Activated CD8-positive, alpha-beta memory T cell treated with anti-CD3 and anti-CD28 coated beads for 1 hour (primary cell): ENCODE measurements at places on chromosomes 13 and 19.

GRCh38 chr19:49421039-49421877, 2.0 kb downstream of the PTH2 start:
- DNase-seq: no peak

DNA sequence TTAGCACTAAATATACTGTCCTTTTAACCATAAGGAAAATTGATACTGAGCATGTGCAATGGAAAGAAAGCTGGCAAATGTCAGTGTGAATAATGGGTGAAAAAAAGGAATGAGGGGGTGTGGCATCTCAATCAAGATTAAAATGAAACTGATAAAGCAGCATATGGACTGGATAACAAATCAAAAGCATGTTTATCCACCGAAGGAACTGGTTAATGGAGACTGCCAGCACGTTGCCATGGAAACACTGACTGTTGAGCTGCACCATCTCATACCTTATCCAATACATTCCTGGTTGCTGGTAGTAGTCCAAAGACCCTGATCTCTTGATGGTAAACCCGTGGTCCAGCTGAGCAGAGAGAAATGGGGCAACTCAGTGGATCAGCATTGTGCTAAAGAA, 311.4 kb upstream of the MAB21L1 start:
- no peak for DNase-seq

DNA sequence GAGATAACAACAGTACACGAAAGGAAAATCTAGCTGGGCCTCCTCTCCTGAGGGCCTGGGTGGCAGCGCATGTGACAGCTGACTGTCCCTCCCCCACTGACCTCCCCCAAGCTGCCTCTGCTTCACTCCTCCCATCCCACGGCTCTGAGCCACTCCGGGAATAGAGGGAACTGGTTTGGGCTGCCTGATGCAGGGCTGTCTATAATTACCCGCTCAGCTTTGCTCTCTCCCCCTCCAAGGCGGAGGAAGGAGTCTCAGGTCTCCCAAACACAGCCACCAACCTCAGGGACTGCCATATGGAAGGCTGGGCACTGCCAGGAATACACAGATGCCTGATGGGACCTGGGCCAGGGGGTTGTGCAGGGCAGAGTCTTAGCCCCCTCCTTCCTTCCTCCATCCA, 7.9 kb downstream of the NAPA start:
- no peak for DNase-seq

- DNase-seq: no peak
Observed at GRCh38 chr13:46347277-46347676, 39.8 kb downstream of the RUBCNL start.

- no peak for DNase-seq
Observed at GRCh38 chr13:106533101-106533942, 2.1 kb downstream of the EFNB2 start.

DNA sequence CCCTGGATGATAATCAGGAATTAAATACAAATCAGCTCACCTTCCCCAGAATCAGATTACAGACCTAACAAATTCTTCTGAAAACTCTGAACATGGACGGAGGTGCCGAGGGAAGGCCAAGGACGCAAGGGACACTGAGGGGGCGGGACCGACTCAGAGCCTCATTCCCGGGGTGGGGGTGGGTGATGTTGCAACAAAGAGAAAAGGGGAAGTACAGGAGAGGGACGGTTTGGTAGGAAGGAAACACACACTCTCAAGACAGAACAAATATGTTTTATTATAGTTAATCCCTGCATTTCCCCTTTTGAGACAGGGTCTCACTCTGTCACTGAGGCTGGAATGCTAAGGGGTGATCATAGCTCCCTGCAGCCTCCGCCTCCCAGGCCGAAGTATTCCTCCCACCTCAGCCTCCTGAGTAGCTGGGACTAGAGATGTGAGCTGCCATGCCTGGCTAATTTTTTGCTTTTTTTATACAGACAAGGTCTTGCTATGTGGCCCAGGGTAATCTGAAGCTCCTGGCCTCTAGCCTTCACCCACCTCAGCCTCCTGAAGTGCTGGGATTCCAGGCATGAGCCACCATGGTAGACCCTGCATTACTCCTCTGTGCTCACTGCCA, 786 bp upstream of the LILRA2 start:
- no peak for DNase-seq

GRCh38 chr19:2289714-2290435, 7.9 kb upstream of the PEAK3 start:
- DNase-seq: no peak

DNA sequence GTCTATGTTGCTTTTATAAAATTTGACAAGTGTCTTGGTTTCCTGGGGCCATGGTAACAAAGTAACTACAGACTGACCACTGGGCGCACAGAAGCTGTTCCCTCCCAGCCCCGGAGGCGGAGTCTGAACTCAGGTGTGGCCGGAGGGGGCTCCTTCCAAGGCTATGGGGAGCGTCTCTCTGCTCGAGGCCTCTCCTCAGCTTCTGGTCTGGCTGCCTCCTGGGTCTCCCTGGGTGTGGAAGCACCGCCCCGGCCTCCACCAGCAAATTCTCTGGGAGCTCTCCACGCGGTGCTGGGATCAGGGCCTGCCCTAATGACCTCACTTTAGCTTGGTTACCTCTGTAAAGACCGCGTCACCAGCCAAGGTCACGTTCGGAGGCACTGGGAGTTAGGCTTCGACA, 45.7 kb upstream of the F7 start:
- DNase-seq: no peak

DNA sequence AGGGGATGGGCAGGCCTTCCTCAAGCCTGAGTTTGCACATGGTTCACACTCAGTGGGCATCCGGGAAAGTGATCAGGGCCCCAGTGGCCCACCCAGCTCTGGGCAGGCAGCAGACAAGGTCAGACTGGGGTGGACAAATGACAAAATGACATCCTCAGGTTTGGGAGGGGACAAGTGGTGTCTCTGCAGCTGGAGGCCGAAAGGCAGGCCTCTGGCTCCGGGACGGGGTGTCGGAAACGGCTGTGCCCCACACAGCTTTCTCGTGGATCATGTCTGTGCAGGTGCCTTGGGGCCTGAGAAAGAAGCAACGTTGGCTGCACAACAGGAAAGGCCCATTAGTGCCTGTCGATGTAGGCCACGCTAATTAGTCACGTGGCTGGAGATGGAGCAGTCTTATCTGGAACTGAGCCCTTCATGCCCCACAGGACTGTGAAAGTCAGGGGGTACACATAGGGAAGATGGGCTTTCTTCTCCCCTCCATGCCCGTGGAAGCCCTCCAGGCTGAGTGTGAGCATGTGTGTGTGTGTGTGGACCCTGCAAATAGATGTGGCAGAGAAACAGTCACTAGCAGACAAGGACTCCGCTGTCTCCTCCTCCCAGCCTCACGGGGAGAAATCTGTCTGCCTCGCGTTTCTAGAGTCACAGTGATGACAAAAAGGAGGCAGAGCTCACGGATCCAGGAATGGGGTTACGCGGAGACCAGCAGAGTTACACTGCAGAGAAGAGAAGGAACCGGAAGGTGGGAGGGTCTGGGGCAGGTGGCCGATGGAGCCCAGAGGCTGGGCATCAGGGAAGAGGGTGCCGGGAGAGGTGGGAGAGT, 44.2 kb downstream of the CHST8 start:
- DNase-seq: no peak

DNA sequence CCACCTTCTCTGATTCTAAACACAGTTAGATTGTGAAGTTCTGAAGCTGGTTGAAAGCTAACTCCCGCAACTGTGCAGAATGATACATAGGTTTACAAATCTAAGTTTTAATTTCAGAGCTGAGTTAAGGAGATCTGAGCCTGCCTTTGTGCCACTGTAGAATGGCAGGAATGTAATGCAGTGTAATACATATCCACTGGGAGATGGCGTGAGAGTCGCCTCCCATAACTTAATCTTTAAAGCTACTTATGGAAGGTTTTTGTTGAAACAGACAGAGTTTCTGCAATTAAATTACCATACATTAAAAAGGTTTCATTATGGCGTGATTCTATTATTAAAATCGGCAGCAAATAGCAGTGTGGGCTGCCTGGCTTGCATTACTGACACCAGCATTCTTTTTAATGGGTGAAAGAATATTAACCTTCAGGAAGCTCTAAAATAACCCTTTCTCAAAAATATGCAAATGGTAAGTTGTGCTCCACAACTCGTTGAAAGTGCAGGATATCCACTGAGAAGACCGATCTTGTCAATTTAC, 257.4 kb downstream of the OLFM4 start:
- DNase-seq: no peak

- no peak for DNase-seq
Observed at GRCh38 chr13:113766035-113766800, 7.2 kb downstream of the TMEM255B start.

DNA sequence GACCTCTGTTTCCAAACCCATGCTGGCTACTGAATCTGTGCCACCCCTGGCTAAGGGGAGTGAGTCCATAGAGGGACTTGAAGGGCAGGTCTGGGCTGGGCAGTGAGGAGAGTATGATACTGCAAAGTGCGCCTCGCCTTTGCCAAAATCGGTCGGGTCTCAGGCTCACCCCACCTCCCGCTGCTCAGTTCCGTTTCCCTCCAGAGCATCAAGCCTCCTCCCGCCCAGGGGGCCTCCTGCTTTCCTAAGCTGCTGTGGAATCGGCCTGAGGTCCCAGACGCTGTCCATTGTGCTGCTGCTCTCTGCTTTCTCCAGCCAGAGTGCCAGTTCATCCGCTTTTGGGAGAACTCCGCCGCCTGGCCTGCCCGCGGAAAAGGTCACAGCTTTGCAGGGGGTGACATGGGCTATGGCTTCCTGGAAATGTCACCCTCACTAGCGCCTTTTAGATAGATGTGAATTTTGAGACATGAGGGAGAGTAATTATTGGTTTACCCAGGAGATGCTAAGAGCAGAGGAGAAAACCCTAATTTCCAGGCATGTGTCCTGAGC, 1418.4 kb downstream of the UQCRFS1 start:
- no peak for DNase-seq

DNA sequence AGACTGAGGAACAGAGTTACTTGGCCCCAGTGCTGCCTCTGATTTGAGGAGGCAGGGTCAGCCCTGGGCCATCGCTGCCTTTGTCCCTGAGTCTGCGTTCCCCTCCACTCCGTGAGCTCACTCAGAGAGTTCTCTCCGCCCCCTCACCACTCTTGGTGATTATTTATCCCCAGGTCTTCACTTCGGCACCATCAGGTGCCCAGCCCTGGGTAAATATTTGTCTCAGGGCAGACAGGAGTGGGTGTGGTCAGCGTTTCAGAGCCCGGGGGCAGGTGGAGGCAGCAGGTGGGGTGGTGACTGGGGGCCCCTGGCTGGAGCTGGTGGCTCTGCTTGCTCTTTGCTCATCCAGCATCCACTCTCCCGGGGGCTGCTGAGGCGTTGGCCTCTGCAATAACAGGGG, 20.6 kb downstream of the PPP1R37 start:
- DNase-seq: no peak

- no peak for DNase-seq
Observed at GRCh38 chr13:82878536-82878935, 1003.7 kb downstream of the SLITRK1 start.

DNA sequence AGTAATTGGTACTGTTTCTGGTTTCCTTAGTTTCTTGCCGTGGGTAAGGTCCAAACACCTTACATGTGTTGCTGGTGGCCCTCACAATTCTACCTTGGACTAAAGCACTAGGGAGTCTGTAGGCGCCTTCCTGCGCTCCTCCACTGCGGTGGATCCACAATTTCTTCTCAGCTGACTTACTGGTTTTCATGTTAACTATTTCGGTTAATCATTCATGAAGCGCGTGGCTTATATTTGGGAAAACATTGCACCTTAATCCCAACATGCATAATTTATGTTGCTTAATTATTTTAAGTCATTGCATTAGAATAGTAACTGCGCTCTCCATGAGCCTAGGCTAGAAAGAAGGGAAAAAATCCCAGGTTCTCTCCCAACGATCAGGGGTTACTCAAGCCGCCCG, 37.7 kb downstream of the ARHGEF7 start:
- DNase-seq: no peak

- no peak for DNase-seq
Observed at GRCh38 chr13:47680748-47681147, 320.3 kb downstream of the SUCLA2 start.

DNA sequence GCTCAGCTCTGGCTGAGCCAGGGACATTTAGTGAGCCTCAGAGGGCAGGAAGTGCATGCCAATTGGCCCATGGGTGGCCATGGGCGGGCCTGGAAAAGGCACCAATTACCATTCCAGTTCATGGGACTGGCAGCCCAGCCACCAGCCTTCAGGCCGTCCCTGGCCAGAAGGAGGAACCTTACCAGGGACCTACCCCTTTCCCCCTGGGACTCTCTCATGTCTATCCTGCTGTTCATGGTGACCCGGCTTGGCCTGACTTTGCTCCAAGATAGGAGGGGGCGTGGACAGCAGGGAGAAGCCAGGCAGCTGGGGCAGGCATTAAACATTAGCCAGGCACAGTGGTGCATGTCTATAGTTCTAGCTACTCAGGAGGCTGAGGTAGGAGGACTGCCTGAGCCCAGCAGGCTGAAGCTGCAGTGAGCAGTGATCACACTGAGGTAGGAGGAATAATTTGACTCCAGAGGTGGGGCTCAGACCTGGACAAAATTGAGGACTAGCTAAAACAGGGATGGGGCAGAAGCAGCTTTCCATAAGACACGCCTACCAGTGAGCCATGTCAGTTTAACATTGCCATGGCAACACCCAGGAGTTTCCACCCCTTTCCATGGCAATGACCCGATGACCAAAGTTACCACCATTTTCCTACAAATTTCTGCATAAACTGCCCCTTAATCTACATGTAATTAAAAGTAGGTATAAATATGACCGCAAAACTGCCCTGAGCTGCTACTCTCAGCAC, 14.3 kb upstream of the ZNF426 start:
- no peak for DNase-seq

- no peak for DNase-seq
Observed at GRCh38 chr13:111625526-111626315, 305.3 kb downstream of the TEX29 start.

GRCh38 chr13:91544723-91545122, 146.3 kb downstream of the GPC5 start:
- no peak for DNase-seq

DNA sequence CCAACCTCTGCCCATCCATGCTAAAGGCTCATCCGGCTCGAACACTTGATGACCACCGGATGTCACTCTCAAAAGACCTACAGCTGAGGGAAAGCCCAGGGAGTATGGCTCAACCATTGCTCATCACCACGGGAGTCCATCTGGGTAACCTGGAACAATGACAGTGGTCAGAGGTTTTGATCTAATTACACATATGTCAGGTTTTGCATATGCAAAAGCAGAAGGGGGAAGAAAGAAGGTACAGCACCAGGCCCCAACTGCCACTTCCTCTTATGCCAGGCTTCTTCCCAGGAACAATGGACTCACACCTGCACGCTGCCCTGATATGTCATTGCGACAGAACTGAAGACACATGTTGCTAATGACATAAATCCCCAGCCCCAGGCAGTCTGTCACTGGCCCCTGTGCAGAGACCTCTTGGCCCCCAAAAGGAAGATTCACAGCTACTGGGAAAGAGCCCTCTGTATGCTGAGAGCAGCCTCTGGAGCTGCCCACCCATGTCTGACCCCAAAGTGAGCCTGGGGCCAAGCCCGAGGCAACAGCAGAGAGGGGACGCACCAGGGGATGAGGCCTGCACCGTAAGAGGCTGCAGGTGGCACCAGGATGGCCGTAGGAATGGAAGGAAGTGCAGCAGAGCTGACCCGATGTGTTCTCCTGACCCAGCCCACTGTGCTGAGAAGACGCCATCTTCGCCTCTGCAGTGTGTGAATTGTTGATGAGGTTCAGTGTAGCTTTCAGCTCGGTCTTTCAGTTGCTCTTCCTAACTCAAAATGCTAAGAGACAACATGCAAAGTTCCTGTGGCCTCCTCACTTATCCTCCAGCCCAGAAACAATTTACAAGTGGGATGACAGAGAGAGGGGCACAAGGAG, 26.3 kb downstream of the EPS15L1 start:
- no peak for DNase-seq
